ENCODE measurements at places on chromosomes 7 and 10.

- no peak for DNase-seq
These were observed 14.9 kb downstream of the SMURF1 start for GRCh38 chr7:99129001-99129400.

GRCh38 chr10:77164616-77165311 is 472.8 kb downstream of the KCNMA1 start:
- DNase-seq = no peak

- DNase-seq = no peak
These were observed 179.5 kb downstream of the REEP3 start for GRCh38 chr10:63700631-63701156.

GRCh38 chr10:95909561-95909960 is 1.8 kb downstream of the CC2D2B start:
- DNase-seq = no peak

- no peak for DNase-seq
These were observed 100.4 kb downstream of the SORCS1 start for GRCh38 chr10:107064075-107064474.

GRCh38 chr10:99532687-99533495 is at the start of gene NKX2-3:
Gene NKX2-3 (plus strand): TSS chr10:99532942. CDS start chr10:99533132, 190 bp downstream.
- DNase-seq = peak; percentile 93

GRCh38 chr7:137753575-137753947 is 93.2 kb downstream of the DGKI start:
- DNase-seq = no peak

GRCh38 chr7:128431221-128431620 is 21.4 kb upstream of the IMPDH1 start:
- DNase-seq = peak; percentile 62

DNA sequence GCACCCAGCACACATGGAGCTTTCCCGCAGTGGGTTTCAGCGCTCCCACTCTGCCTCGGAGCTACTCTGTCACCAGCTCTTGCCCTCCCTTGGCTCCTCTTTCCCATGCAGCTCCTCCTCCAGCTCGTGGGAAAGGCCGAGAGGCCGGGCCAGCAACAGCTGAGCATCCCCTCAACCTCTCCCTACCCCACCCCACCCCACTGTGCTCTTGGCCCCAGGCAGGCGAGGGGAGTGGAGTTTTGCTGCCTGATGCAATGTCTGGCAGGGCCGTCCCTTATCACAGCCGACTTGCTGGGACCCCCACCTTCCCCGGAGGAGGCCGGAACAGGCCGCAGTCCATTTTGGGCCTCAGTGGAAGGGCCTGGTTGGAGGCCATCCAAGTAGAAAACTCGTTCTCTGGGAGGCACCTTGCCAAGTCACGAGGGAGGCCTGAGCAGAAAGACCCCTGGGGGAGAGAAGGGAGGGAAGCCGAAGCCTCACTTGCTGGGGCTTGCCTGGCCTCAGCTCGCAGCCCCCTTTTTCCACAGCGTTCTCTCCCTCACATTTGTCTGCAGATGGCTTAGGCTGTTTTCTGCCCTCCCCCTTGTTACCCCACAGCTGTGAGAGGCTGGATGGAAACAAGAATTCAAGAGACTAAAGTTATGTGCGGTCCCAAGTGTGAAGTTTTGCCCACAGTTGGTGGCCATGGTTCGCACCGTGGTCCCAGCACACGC is 35.3 kb downstream of the CHST3 start:
- no peak for DNase-seq

DNA sequence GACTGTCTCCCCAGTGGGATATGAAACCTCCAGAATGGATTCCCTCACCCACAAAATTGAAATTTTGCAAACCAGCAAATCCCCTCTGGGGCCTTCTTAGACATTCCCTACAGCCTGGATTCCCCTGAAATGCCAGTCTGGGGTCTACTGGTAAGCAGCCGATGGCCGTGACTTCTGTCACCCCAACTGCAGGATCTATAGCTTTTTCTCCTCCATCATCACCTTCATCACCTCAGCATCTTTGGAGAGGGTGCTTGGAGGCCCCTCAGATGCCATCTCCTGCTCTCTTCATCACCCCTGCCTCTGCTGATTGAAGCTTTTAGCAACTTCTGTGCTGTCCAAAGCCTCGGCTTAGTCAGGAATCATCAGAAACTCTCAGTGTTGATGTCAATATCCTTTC is 2.6 kb upstream of the KCNMA1 start:
- DNase-seq = no peak

- no peak for DNase-seq
These were observed 47.2 kb downstream of the APBB1IP start for GRCh38 chr10:26485150-26485941.

DNA sequence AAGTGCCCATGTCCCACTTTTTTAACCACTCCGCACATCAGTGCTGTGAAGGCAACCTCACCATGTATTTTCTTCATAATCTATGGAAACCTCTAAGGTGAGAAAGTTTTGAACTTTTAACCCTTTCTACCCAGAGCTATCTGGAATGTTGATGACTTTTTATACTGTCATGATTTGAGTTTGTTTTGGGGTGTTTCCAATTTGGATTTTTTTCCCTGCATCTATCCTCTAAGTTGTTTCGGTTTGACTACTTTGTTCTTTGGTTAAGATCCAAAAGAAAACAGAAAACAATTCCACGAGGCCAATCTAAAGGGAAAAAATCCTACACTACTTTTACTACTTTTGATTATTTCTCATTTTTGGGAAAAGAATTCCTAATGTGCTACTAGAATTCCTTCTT is 279.7 kb downstream of the USP6NL start:
- no peak for DNase-seq

GRCh38 chr10:70306886-70307520 is 23.2 kb upstream of the NPFFR1 start:
- no peak for DNase-seq

- DNase-seq = peak; percentile 35
These were observed 901 bp upstream of the CCNY start for GRCh38 chr10:35335133-35336083.

Data from H9 (cell line).